Activated effector memory CD4-positive, alpha-beta T cell treated with Interleukin-2 at 50 U/mL for 16 hours (primary cell): ENCODE measurements at places on chromosomes 7 and 10.

GRCh38 chr7:140197938-140198337 is 21.2 kb upstream of the KDM7A start:
- no peak for DNase-seq

DNA sequence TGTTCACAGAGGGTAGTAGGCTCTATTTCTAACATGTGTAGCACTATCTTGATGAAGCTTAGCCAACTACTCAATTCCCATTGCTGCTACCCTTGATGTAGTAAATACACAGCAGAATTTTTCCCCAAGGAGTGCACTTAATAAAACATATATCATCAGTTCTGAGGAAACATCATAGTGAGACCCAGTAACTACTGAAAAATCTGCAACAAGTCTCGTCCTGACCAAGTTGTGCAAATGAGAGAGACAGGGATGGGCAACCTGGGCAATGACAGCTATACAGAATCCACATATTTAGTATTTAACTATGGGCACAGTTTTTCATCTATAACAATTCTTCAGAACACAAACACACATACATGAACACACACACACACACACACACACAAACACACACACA is 1073.8 kb upstream of the SORCS1 start:
- DNase-seq = no peak

DNA sequence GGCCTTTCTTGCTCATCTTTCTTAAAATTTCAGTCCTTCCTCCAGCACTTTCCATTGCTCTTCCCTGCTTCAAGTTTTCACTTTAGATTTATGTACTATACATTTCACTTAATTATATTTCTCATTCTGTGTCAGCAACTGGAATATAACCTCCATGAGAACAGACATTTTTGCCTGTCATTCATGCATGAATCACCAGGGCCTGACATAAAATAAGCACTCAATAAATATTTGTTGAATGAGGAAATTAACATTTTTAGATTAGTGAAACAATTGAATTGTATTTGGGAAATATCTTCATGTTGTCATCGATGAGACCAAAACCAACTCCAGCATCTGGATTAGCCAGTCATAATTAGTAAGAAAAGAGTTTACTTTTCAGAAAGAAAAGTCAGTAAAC is 6.1 kb downstream of the SAMD9L start:
- DNase-seq = no peak

GRCh38 chr7:2019711-2020511 is 212.8 kb downstream of the MAD1L1 start:
- no peak for DNase-seq

- DNase-seq = no peak
Measured at GRCh38 chr7:44693641-44694313, 54.9 kb upstream of the ZMIZ2 start.

DNA sequence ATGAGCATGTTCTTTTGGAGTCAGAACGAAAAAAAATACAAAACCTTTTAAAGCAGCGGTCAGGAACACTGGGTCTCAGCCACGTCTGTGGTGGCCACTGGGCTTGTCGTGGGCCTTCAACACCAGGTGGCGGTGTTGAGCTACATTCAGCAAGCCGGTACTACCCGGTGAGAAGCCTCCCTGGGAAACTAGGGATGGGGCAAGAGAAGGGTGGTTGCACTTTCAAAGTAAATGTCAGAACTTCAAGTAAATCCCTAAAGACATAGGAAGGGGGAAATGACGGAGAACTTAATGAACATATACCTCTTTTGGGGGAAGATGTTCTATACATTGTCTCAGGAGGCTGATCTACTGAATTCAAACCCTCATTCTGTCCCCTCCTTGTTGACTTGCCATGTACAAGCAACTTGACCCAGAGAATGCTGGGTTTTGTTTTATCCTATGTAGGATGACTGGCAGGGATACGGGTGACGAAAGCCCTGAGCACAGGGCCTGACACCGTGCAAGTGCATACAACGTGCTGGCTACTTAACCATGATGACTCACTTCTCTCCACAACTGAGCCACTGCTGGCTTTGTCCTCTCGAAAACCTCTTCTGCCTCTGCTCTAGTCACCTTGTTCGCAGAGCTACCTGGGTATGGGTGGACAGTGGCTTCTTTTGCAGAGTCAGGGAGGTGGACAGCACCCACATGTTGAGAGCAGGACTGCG is 49.0 kb upstream of the BAMBI start:
- peak; percentile 31 for DNase-seq

DNA sequence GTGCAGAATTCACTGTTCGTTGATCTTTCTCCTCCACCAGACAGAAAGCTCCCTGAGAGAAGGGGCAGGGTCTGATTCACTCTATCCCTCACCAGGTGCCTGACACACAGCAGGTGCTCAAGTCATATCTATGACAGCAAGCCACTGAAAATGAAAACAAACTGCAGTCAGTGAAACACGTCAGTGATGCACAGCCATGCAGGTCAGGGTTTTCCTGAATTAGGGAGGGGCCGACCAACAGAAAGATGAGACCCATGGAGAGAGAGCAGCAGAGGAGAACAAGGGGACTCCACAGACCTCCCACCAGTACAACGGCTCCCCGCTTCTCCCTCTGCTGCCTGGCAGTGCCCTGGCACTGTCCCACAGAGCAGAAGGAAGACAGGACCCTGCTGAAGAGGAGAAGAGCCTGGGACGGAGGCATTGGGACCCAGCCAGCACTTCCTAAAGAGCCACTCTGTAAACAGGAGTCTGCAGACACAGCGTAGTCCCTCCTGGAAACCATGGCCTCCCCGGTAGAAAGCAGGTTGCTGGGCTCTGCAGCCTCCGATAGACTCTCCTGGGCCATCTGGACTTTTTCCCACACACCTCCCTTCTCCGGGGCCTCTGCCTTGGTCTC is 50.3 kb downstream of the FAM53B start:
- DNase-seq = no peak

GRCh38 chr10:13347500-13348156 is 465 bp downstream of the SEPHS1 start:
- peak; percentile 70 for DNase-seq

DNA sequence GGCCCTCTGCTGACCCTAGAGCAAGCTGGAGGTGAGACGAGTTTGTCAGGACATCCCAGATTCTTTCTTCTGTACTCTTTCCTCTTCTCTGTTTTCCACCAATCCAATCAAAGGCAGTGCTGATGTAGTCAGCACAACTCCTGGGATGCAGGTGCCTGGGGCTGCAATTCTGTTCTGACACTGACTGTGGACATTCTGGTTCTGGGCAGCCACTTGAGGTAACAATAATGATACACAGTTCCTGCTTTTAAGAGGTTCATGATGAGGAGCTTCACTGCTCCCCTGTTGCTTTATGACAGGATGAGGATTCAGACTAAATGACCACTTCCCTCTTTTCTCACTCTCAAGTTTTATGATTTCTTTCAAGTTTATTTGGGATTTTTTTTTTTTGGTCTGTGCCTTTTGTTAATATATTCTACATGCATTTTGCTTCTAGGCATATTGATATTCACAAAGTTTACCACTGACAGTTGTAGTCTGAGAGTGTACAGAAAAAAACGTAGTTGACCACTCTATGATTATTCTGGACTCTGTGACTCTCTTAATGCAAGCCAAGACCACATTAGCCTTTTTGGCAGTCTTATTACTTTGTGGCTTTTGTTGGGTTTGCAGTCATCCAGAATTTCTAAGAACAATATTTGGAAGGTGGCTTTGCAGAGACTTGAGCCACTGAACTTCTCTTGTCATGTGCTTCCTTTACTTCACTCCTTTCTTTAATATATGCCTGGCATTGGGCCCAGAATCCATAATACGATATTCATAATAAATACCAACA is 247.6 kb downstream of the AUTS2 start:
- DNase-seq = no peak

DNA sequence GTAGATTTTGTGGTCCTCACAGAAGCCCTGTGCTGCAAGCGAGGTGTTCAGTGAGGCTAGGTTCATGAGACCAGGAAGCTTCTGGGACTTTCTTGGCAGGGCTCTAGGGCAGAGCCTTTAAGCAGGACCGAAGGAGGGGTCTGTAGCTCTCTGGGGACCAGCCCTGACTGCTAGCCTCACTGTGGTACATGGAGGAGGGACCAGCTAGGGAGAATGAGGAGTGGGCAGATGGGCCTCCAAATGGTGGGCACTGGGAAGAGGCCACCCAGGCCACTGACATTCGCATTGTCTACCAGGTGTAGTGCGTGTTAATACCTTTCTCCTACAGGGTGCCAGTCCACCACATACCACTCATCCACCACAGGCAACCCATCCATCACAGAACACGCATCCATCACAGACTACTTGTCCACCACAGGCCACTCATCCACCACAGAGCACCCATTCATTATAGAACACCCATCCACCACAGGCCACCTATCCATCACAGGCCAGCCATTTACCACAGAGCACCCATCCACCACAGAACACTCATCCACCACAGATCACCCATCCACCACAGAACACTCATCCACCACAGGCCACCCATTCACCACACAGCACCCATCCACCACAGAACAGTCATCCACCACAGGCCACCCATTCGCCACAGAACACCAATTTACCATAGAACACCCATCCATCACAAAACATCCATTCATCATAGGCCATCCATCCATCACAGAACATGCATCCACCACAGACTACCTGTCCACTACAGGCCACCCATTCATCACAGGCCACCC is 31.6 kb upstream of the ZNF488 start:
- no peak for DNase-seq

DNA sequence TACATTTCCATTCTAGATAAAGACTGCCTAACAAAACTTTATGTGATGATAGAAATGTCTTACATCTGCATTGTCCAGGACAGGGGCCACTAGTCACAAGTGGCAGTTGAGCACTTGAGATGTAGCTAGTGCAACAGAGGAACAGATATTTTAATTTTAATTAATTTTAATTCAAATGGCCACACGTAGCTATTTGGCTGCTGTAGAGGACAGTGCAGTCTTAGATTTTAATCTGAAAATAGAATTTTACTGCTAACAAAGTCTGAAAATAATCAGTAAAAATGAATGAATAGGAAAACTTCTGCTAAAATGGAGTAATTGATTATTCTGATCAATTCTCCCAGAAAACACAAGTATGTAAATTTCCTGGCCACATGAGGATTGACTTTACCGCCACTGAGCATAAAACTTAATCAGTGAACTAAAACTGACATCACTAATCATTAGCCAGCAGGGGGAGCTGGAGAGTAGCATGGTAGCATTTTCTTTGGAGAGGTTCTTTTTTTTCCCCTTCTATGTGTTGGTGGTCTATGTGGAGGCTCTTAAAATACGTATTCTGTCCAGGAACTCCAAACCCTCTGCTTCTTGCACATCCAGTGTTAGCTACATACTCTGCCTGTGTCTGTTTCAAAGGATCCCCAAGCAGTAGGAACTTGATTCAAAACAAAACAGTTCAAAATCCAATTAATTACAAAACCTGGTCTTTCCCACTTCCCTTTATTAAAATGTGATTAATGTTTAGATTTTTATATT is 52.1 kb downstream of the TSPAN12 start:
- DNase-seq = no peak

GRCh38 chr7:71560354-71560995 is 428.5 kb downstream of the GALNT17 start:
- DNase-seq = no peak

GRCh38 chr10:3747248-3747960 is 37.6 kb downstream of the KLF6 start:
- no peak for DNase-seq

DNA sequence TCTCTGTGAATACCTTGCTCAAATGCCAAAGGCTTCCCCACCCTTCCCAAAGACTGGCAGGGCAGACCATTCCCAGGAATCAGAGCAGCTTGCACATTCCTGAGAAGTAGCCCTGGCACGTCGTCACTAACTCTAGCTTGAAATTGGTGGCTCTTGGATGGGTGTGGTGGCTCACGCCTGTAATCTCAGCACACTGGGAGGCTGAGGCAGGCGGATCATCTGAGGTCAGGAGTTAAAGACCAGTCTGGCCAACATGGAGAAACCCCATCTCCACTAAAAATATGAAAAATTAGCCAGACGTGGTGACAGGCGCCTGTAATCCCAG is 108.2 kb upstream of the MPP7 start:
- DNase-seq = no peak

GRCh38 chr7:50446542-50446960 is 3.6 kb downstream of the FIGNL1 start:
- DNase-seq = no peak
